NCI-H2081 (cell line): ENCODE measurements at places on chromosomes 2 and 18.

DNA sequence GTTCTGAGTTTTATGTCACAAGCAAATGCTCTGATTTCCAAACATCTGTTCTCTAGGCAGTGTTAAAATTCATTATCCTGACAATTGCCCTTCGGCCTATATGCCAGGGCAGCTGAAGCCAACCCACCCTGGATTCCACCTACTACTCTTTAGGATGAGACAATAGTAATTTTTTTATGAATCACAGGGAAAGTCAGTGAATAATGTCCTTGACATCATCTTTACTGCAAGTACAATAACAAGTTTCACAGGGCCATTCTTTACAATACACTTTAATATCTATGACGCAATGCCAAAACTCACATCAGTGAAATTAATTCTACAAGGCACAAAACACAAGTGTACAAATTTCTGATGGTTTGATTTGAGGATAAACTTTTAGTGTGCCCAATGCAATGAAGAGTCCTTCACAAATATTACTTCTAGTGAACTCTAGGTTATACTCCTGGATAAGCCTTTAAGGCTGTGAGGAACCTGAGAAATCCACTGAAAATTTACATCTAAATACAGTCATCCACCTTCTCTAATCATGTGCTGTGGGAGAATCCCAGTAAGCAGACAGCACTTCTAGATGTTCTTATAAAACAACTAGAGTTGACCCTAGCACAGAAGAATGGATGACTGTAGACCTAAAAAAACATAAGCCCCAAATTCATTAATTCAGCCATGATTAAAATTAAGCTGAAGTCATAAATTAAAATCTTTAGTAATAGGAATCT is 77.3 kb upstream of the CTLA4 start:
- DNase-seq: no peak

- DNase-seq: no peak
These were observed 4.5 kb downstream of the HAAO start for GRCh38 chr2:42787788-42788477.

DNA sequence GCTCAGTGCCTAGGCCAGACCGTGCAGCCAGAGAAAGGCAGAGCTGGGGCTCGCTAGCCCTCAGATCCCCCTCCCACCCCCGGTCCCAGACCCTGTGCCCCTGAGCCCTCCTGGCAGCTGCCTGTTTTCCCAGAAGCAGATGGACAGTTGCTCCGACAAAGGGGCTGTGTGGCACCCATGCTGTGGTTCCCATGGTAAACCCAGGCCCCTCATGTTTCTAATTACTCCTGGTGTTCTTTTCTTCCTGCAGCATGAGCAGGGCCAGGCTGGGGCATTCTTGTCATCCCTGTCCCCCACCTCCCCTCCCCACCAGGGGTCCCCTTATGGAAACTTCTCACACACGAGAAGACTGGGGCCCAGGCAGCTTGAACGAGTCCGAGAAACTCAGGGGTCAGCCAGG is 269.6 kb downstream of the HAUS1 start:
- no peak for DNase-seq

DNA sequence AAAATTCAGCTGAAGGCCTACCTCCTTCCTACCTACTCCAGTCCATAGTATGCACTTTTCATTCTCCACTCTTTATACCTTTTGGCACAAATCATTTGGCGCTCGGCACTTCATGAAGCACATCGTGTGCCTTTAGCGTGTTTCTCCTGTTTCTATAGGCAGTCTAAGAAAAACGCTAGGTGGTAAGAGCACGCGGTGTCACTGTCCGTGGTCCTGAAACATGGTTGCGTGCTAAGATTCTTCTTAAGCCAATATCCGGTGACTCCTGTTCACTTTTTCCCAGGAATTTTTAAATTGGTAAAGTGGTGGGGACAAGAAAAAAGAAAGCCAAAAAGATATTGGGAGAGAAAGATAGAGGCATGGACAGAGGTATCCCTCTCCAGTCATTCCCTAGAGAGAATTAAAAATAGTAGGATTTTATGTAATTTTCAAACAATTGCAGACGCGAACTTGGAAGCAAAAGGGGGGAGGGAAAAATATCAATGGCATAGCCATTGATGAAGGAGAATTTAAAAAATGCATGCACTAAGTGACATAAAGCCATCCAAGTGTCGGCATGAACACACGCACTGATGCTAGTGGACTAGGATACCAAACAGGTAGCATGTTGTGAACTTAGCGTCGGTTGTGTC is 1.4 kb upstream of the CTNNA2 start:
- DNase-seq: no peak

DNA sequence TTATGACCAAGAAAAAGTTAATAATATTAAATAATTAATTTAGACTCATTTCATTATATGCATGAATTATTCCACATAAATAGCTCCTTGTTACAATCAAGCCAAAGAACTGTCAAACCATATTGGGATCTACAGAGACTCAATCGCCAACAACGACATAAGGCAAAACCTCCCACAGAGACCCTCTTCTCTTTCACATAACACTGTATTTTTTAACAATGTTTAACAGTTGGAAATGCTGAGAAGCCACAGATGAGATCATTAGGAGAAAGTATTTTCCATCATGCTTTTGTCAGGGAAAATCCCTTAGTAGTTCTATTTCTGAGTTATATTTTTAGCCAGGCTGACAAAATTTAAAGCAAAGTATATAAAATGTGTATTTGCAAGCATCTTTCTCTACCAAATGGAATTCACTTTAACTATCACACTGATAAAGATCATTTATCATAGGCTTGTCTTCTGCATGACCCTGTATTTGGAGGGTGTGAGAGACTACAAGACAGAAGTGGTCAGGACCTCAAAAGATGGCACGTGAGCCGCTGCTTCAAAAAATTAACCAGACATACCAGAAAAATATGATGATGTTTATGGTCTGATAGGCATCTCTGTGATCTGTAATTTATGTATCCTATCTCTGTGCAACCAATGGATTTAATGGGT is 383.8 kb downstream of the NRXN1 start:
- DNase-seq: no peak

GRCh38 chr2:233976690-233977294 is 59.6 kb downstream of the TRPM8 start:
- peak; percentile 34 for DNase-seq

- no peak for DNase-seq
These were observed 255.4 kb downstream of the EXOC6B start for GRCh38 chr2:72570413-72570812.

DNA sequence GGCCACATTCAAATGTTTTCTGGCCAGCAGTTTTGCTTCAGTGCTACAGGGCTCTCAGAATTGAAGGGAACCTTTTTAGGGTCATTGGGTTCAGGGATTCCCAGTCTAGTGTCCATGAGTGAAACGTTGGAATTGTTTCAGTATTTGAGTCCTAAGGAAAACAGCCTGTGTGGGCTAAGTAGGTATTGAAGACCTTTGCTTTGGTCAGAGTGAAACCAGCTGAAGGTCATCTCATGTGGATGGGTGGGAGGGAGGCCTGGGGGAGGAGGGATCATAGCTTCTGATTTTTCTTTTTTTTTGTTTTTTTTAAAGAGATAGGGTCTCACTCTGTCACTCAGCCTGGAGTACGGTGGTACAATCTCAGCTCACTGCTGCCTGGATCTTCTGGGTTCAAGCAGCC is 20.2 kb downstream of the B3GNT2 start:
- DNase-seq: no peak

- no peak for DNase-seq
These were observed 17.1 kb downstream of the ITM2C start for GRCh38 chr2:230881840-230882239.

DNA sequence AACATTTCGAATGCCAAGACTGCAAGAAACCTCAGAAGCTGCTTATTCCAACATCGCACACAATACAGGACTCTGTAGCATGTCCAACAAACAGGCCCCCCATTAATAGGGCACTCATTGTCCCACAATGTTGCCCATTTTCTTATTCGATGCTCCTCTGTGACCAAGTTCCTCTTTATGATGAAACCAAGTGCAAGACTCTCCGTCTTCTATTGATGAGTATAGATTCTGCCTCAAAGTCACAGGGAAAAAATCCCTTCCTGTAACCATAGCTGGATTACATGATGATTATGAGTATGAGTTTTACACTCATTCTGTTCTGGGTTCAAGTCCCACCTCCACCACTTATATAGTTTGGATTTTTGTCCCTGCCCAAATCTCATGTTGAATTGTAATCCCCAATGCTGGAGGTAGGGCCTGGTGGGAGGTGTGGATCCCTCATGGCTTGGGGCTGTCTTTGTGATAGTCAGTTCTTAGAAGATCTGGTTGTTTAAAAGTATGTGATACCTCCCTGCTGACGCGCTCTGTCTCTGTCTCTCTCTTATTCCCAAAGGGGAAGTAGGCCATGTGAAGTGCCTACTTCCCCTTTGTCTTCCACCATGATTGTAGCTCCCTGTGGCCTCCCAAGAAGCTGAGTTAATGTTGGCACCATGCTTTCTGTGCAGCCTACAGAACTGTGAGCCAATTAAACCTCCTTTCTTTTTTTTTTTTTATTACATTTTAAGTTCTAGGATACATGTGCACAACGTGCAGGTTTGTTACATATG is 148.7 kb downstream of the OSR1 start:
- no peak for DNase-seq

DNA sequence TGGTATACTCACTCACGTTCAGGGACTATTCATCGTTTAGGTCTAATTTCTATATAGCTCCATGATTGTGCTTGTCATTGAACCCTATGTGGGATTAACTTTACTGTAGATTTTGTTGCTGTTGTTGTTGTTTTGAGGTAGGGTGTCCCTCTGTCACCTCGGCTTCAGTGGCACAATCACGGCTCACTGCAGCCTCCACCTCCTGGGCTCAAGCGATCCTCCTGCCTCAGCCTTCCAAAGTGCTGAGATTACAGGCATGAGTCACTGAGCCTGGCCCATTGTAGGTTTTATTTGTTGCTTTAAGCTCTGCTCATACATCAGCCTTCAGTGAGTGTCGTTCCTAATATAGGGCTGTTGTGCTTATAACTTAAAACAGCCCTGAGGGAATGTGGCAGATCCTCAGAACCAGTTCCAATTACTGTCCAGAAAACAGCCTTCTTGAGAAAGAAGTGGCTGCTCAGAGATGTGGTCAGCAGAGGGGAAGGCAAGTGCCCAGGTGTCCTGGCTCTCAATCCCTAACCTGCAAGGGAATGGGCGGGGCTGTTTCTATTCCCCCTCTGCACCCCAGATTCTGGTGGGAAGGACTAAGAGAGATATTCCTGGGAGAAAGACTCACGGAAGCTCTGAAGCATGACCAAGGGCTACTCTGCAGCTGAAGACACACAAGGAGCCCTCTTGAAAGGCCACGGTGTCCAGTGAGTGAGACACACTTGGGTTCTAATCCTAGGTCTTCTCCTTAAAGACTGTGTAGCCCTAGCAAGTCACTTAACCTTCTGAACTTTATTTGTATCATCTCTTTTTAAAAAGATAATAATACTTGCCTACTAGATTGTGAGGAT is 79.6 kb upstream of the LCLAT1 start:
- no peak for DNase-seq

- DNase-seq: no peak
These were observed 295.1 kb downstream of the ASXL3 start for GRCh38 chr18:33873112-33873511.

- peak; percentile 20 for DNase-seq
These were observed 157.0 kb upstream of the CBLN2 start for GRCh38 chr18:72700961-72701710.

- DNase-seq: no peak
These were observed 50.6 kb downstream of the EPAS1 start for GRCh38 chr2:46347648-46348280.

GRCh38 chr2:3758906-3759305 is 55.5 kb downstream of the DCDC2C start:
- DNase-seq: no peak

- DNase-seq: no peak
These were observed 309.1 kb upstream of the COL3A1 start for GRCh38 chr2:188664951-188665595.

DNA sequence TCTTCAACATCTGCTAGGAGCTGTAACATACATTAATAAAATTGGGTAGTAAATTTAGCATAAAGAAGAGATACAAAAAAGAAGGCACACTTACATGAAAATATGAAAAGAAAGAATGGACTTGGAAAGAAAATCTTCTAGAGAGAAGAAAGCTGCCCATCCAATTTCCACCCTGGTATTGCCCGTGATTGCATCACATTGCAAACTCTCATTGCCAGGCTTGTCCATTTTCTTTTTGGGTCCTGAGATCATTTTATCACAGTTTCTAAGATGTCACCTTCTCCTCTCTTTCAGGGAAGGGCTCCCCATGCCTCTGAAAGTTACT is 321.5 kb downstream of the RND3 start:
- no peak for DNase-seq
